ENCODE measurements at places on chromosomes 6 and 20. TPM values are rescaled to one million over a fixed set of nuclear protein-coding genes. Genes with fewer than 3 reads are reported as not detected.

Gene PRPH2
- 0.33 TPM for total RNA-seq

Gene ZC2HC1B
- total RNA-seq = not detected

Gene CRISP3
- total RNA-seq = not detected

Gene OVOL2
- not detected for total RNA-seq

Gene LKAAEAR1
- not detected for total RNA-seq

Gene FOXC1
- 17.6 TPM for total RNA-seq

Measured in mesangial cell (primary cell).